ENCODE measurements at places on chromosomes 13 and 19.

- DNase-seq = no peak
These were observed 787.7 kb downstream of the UQCRFS1 start for GRCh38 chr19:28425046-28425931.

DNA sequence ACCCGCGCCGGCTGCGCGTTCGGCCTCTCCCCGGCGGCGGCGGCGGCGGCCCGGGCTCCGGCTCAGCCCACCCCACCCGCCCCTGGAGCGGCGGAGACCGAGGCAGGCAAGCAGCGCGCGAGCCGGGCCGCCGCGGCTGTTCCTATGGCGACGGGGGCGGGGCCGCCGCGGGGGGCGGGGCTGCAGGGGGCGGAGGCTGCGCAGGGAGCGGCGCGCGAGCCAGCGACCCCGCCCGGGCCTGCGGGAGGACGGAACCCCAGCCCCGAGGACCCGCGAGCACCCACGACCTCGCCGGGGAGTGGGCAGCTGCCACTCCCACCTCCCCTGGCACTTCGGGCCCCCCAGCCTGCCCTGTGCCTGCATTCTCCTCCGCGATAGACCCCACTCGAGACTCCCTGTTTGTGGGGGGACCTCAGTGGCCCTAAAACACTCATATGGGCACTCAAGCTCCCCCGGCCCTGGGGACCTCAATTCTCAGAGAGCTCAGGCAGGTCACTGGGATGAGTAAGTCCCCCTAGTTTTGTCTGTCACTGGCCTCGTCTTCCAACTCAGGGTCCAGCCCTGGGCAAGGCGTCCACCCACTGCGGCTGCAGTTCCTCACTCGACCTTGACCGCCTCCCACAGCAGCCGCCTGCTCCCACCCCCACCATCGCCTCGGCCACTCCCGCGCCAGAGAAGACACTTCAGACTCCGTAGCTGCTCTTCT, at the start of gene CTXN1:
Gene CTXN1 (minus strand): TSS at position 115 of the 706 bp plus-strand sequence. CDS start 597 bp downstream, outside the sequence.
- DNase-seq = no peak

- DNase-seq = no peak
These were observed 11.4 kb upstream of the SHC2 start for GRCh38 chr19:472005-472858.

DNA sequence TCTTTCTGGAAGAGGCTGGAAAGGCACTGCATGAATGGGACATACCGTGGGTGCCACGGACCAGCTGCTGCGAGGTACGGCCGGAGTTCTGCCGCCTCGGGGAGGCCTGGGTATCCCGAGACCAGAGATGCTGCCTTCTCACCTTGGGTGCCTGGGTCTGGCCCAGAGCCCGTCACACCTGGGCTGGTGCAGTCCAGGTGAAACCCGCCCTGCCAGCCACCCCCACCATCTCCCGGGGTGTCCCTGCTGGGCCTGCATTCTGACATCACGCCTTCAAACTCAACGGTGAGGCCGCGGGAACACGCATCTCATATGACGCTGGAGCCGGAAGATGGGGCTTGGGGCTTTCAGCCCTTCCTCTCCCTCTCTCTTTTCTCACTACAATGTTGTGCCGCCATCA, 98.0 kb downstream of the GADD45B start:
- DNase-seq = no peak

- DNase-seq = no peak
These were observed 239.0 kb downstream of the RGCC start for GRCh38 chr13:41696163-41697003.

- DNase-seq = no peak
These were observed 57.3 kb downstream of the MBD3L2B start for GRCh38 chr19:6963937-6964336.

DNA sequence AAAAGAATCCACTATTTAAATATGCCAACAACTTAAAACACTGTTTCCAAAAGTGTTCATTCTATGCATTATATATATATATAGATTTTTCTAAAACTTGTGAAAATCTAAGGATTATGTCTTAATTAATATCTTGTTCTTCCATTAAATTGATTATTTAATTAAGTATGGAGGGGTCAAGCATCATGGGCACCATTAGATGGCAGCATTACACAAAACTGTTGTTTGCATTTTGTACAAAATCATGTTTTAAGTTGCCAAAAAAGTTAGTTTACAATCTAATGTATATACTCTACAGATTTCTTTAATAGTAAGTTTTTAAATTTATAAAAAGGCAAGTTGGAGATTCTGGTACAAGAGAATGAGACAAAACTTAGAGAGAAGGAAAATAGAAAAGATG, 213.2 kb upstream of the EDNRB start:
- no peak for DNase-seq

Data from forelimb muscle (tissue), 1 donor.